Activated T-cell treated with anti-CD3 and anti-CD28 coated beads, Interleukin-2, amount 50 U/mL, for 24 hours (primary cell): ENCODE measurements at places on chromosomes 5 and 9.

- no peak for DNase-seq
These were observed 184.5 kb upstream of the TLE4 start for GRCh38 chr9:79387101-79387835.

GRCh38 chr5:133235696-133236426 lies 184.0 kb downstream of the HSPA4 start:
- no peak for DNase-seq

DNA sequence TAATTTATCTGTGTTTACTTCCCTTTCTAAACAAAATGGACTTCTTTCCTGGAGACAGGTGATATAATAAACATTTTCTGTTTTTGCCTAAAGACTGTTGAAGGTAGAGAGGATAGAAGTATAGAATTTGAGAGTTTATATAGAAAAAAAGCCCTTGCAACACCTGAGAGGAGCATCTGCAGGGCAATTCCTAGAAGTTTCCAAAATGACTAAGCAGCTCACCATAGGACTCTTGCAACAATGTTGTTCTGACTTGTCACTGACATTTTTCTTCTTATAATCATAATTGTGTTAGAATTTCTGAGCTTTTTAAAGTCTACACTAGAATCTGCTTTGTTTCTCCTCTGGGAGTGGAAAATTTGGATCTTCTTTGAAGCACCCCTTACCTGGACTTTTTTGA lies 216.8 kb downstream of the TUSC1 start:
- DNase-seq: no peak

DNA sequence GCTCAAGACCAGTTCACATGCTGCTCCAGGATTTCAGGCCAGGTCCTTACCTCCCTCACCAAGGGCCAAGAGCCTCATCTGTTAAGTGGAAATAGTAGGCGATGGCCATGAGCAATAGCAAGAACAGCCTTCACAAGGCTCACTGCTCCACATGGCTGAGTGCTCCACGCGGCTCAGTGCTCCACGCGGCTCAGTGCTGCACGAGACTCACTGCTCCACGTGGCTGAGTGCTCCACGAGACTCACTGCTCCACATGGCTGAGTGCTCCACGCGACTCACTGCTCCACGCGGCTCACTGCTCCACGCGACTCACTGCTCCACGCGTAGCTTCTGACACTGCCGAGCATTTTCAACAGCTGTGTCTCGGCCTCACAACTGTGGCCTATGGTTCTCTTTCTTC lies 36.4 kb upstream of the ADAMTS2 start:
- no peak for DNase-seq

DNA sequence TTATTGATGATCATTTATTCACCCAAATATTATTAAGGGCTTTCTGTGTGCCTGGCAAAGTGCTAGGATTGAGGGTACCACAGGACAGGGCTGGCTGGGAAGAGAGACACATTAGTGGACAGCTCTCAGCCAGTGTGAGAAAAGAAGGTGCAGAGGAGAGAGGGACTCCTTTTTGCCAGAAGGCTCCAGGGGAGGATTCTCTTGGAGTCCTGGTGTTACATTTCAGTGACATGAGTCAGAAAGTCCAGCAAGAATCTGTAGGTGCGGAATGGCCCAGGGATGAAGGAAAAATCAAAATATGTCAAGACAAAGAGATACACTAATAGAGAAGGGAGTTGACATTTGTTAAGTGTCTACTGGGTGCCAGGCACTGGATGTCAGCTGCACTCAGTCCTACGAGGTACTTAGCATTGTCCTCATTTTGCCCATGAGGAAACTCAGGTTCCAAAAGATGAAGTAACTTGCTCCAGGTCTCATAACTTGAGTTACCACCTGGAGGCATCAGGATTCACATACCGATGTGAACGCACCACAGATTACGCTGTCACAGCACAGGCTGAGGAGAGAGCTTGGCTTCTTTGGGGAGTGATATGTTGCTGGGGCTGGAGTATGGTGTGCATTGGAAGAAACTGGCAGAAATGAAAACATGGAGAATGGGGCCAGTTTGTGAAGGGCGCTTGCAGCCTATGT lies 60.5 kb downstream of the RASGRF2 start:
- DNase-seq: no peak

- DNase-seq: no peak
These were observed 154.8 kb downstream of the PAX5 start for GRCh38 chr9:36878986-36879982.

GRCh38 chr9:97376902-97377301 lies 35.0 kb upstream of the TDRD7 start:
- no peak for DNase-seq

DNA sequence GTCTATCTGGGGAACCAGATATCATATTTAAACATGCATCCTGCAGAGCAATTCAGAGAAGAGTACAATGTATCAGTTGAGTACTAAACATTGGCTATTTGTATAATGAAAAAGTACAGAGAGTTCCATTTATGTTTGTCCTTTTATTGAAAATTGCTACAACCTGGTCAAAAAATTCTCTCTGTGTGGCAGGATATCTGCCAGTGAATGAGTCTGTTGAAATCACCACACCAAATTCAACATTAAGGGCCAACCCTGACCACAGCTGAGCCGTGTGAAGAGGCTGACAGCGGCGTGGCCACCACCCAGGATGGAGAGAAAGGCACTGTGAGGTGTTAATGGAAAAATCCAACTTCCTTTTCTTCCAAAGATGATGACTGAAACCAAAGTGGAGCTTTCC lies 422.7 kb upstream of the PIK3R1 start:
- no peak for DNase-seq

- DNase-seq: no peak
These were observed 32.1 kb upstream of the ANKRD18A start for GRCh38 chr9:38652486-38652885.

DNA sequence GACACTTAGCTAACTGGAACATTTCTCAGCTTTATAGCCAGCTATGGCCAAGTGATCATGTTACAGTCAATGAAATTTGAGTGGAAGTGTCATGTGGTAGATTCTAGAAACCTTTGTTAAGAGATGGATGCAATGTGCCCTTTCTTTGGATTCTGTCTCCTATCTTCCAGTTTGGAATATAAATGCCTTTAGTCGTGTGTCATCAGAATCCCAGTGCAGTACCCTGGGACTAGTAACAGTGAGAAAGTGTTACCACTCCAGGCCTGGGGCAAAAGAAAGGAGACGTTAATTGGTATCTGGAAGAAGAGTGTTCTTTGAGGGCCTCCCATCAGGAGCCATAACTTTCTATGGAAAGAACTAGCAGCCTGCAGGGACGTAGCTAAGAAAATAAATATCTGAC lies 149.6 kb downstream of the SNX18 start:
- DNase-seq: no peak

DNA sequence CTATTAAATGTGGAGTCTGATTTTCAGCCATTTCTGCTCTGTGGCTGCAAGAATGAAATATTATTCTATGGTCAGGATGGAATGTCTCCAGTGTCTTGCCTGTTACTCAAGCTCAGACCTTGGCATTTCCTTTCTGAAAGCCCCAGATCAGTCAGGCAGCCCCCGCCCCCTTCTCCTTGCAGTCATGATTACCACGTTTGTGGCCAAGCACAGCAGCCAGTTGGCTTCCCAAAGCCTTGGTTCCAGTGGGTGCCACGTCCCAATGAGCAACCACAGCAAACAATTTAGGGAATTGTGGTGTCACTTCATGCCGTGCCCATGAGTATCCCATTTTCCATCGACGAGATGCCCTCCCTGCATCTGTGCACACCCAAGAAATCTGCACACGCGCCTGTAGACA lies 9.7 kb upstream of the OBP2A start:
- DNase-seq: no peak

- no peak for DNase-seq
These were observed 33.9 kb upstream of the ARHGAP26 start for GRCh38 chr5:142736247-142736632.

DNA sequence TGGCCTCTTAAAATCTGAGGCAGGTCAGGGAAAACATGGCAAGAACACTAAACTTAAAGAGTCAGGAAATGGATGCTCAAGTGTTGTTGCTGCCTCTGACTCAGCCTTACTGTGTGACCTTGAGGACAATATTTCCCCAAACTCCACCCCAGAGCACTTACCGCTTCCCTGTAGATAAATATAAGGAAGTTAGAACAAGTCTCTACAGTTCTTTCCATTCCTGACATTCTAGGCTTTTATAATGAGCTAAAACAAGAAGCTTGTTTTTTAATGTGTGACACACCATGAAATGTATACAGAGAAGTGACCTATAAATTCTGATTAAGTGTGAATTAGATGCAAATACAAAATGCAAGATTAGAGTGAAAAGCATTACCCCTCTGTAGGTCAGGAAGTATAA lies 129.3 kb downstream of the GRIA1 start:
- DNase-seq: no peak

DNA sequence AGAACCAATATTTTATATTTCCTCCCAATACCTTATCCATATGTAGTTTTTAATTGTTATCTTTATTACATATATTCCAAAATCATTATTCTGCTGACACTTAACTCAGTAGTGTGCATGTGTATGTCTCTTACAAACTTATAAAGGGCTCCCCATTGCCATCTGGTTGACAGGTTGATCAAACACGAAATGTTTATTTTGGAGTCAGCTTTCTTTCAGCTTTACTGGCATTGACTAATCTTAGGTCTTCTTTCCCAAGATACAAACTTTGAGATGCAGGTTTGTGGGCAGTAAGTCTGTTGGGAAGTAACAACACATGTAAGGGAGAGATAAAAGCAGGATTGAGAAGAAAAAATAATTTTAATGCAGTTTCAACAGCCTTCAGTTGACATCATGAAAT lies 716.0 kb upstream of the CHD1 start:
- no peak for DNase-seq

- no peak for DNase-seq
These were observed 18.6 kb downstream of the IRX2 start for GRCh38 chr5:2732850-2733249.

DNA sequence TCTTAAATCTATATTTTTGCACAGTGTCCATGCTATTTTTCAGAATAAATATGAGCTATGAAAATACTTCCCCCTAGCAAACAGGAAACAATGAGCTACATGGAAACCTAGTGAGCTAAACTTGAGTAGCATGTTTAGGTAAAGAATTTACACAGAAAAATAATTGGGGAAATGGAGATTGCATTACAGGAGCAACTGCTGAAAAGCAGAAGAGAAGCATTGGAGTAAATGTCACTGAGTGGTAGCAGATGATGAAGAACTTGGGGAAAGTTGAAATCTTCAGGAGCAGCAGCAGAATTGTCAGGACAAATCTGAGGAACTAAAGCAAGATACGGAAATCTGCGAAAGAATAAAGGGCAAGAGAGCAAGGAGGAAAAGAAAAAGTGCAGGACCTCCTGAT lies 610.3 kb downstream of the TLE1 start:
- DNase-seq: no peak

DNA sequence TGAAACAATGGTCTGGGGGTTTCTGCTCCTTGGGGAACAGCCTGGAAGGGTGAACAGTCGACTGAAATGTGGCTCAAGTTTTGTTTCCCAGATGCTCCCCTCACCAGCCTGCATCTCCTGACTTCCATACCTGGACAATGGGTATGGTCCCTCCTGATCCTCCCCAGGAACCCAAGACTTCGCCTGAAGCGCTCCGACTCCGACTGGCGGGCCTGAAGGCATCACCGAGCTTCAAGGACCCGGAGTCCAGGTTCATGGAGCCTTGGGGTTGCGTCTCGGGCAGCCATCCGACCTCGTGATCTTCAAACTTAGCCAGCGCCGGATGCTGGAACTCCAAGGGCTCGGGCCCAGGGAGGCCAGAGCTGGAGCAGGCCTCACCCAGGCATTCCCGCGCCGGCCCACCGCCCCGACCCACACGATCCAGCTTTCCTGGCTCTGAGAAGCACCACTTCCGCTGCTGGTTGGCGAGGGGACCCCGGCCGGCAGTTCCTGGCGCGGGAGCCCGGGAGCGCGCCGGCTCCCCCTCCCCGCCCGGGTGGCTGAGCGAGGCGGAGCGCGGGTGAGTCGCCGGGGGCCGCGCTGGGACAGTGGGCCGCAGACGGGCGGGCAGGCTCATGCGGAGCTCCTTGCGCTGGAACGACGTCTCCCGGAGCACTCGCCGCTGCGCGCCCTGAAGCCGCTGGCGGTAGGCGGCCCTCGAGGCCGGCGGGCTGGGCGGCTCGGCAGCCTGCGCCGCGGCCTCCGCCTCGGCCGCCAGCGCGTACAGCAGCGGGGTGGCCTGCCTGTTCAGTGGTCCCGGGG lies 5.2 kb downstream of the SHROOM1 start:
- DNase-seq: peak; percentile 50

GRCh38 chr5:176728831-176729251 lies 81.5 kb upstream of the UNC5A start:
- DNase-seq: no peak

GRCh38 chr5:83034036-83034435 lies 43.2 kb downstream of the TMEM167A start:
- DNase-seq: no peak

DNA sequence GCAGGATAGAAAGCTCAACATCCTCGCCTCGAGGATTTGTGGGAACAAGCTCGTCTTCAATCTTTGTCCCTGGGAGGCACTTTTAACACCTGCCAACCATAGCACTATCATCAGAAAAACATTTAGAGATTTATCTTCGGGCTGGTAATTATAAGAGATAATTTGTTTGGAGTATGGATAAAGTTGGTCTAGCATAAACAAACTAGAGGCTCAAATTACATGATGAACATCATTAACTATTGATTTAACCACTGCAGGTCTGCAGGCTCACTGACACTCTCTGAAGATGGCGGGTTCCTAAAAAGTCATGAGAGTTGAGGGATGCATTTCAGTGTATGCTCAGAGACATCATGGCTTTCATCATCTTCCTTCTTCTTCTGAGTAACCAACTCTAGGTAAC lies 25.8 kb upstream of the PCA3 start:
- no peak for DNase-seq

- no peak for DNase-seq
These were observed 66.4 kb upstream of the PIK3R1 start for GRCh38 chr5:68149189-68149588.

DNA sequence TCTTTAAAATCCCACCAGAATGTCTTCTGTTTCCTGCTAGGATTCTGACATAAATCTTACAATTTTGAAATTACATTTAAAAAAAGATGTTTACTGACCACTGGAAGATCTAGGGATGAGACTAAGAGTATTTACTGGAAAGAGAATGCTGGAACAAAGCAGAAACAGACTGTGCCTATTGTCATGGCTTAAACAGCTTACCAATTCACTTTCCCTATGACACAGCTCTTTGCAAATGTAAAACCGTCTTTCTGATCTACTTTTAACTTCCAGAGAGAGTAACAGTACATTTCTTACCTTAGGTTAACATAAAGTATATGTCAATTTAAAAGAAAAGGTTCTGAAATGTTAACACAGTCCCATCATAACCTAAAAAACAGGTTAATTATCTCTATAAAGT lies 10.7 kb downstream of the GIN1 start:
- no peak for DNase-seq
